ENCODE measurements at places on chromosomes 4 and X. TPM values are rescaled to one million over a fixed set of nuclear protein-coding genes. Genes with fewer than 3 reads are reported as not detected.
A peak's percentile ranks its signal among the peaks of the same experiment; 100 is the strongest.

GRCh38 chr4:13921805-13922204 lies 294.3 kb upstream of the BOD1L1 start:
- H3K27me3 ChIP-seq, result peaks cover 3% of the 10 kb centered on the region
- no peak overlapping the region for H3K4me3 ChIP-seq
- H3K27ac ChIP-seq, result no peak overlapping the region
- H3K4me1 ChIP-seq, result no peaks in the 10 kb centered on the region
- no peaks in the 10 kb centered on the region for H3K36me3 ChIP-seq

DNA sequence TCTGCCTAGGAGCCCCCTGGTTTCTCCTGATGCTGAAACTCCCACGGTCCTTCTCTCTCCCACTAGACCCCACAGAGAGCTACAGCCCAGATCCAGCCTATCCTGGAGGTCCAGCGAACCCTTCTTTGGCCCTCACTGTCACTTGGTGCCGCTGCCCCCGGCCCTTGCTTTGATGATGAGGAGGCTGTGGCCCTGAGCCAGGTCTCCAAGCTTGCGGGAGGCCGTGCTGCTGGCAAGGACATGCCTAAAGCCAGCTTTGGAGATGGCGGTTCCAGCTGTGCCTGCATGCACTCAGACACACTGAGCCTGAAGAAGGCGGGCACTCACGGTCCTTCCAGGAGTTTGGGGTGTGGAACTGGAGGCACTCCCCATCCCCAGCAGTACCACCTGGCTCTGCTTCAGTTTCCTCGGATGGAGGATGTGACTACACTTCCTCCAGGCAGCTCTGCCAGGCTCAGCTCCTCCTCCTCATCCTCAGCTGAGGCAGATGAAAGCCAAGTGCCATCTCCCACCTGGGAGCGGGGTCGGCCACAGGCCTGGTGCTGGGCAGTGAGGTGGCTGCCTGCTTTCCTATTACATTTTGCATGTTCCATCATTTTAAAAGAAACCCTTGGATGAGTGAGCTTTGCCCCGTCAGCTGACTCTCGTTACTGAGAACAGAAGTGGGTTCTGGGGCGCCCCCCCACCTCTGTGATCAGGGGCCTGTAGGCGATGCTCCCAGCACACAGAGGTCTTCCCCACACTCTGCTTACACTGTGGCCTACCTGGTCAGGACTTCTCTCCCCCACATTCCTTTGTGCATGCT lies 9.0 kb downstream of the TNIP2 start:
- H3K36me3 ChIP-seq, result peaks cover 47% of the 10 kb centered on the region
- H3K4me3 ChIP-seq, result peak overlapping the region; percentile 62
- H3K27ac ChIP-seq, result peak overlapping the region; percentile 97
- peak; percentile 46 for DNase-seq
- no peaks in the 10 kb centered on the region for H3K27me3 ChIP-seq

Gene GDI1
- total RNA-seq, result 100 TPM

DNA sequence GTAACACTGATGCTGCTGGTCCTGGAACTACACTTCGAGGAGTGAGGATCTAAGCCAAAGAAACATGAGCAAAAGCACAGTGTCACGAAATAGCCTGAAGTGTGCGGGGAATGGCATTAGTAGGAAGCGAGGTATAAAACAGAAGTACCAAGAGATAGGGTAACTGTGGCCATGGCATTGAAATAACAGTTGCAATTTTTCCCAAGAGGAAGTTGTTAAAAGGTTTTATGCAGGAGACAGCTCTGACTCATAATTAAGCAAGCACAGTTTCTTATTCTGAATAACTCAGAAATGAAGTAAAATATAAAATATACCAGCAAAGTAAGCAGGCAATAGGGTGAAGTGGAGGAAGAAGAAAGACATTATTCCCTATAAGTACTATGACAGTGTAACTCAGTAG lies 90.3 kb upstream of the TMEM150C start:
- H3K4me1 ChIP-seq, result no peaks in the 10 kb centered on the region
- DNase-seq, result no peak
- H3K27ac ChIP-seq, result no peak overlapping the region
- H3K27me3 ChIP-seq, result peaks cover 3% of the 10 kb centered on the region

DNA sequence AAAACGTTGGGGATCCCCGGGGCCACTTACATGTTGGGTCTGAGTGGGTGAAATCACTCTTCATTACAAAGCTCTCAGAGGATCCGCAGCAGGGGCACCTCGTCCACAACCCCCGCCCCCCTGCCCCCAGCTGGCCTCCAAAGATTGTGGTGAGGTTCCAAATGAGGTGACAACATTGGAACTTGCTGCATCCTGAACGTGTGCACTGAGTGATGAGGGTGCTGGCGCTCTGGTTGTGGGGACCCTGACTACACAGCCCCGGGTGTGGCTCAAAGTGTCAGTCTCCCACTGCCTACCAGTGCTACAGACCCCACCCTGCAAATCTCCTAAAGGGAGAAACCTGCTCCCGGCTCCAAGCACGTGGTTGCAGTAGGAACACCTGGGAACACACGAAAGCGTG lies 111.9 kb downstream of the PHKA2 start:
- peaks cover 3% of the 10 kb centered on the region for H3K27me3 ChIP-seq
- no peak overlapping the region for H3K27ac ChIP-seq
- no peak overlapping the region for H3K4me3 ChIP-seq
- DNase-seq, result no peak
- no peaks in the 10 kb centered on the region for H3K36me3 ChIP-seq

DNA sequence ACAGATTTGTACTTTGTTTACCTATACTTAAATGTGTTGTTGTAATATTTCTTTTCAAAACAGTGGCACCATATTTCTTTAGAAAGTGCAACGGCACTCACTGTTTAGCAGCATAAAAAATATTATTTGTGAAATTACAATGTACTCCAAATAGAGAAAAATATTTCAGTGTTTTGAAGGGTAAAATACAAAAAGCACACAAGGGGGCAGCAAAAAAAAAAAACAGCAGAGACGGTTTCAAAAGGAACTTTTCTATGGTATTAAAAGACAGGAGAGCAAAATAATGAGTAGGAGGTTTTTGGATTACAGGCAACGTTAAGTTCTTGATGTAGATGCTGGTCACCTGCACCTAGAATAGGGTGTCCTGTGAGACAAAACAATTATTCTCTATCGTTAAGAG lies 2.0 kb downstream of the NUDT11 start:
- H3K27me3 ChIP-seq, result peaks cover 22% of the 10 kb centered on the region
- H3K36me3 ChIP-seq, result peaks cover 2% of the 10 kb centered on the region
- DNase-seq, result no peak
- peaks cover 9% of the 10 kb centered on the region for H3K4me1 ChIP-seq
- peak overlapping the region; percentile 12 for H3K4me3 ChIP-seq

GRCh38 chr4:74168841-74169240 lies 10.9 kb downstream of the MTHFD2L start:
- no peak overlapping the region for H3K27ac ChIP-seq
- DNase-seq, result no peak
- no peaks in the 10 kb centered on the region for H3K27me3 ChIP-seq
- peaks cover 12% of the 10 kb centered on the region for H3K4me1 ChIP-seq
- H3K4me3 ChIP-seq, result no peak overlapping the region

GRCh38 chrX:17851874-17852273 lies 9.2 kb downstream of the RAI2 start:
- H3K27ac ChIP-seq, result no peak overlapping the region
- DNase-seq, result no peak
- no peak overlapping the region for H3K4me3 ChIP-seq
- H3K27me3 ChIP-seq, result peaks cover 2% of the 10 kb centered on the region
- no peaks in the 10 kb centered on the region for H3K36me3 ChIP-seq

GRCh38 chr4:184282895-184283654 lies 65.4 kb upstream of the ENPP6 start:
- DNase-seq, result peak; percentile 73
- H3K36me3 ChIP-seq, result no peaks in the 10 kb centered on the region
- peaks cover 67% of the 10 kb centered on the region for H3K4me1 ChIP-seq
- H3K4me3 ChIP-seq, result no peak overlapping the region
- H3K27me3 ChIP-seq, result peaks cover 4% of the 10 kb centered on the region

Gene CDS1
- total RNA-seq, result 0.12 TPM

DNA sequence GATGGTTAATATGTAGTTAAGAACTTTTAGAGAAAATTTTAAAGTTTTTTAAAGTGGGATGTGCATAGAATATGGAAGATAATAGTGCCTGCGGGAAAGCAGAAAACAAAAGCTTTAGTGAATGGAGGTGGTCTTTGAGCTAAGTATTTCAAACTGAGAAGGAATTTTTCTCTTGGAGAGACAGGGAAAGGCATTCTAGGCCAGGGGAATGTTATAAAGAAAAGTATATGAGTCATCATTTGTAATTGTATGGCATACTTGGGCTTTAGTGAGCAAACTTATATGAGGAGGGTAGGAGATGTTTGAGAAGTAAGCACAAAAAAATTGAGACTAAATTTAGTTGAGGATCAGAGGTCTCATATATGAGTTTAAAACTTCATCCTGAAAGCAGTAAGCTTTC lies 467.0 kb downstream of the PPARGC1A start:
- H3K27ac ChIP-seq, result no peak overlapping the region
- no peaks in the 10 kb centered on the region for H3K4me1 ChIP-seq
- no peaks in the 10 kb centered on the region for H3K27me3 ChIP-seq
- no peak for DNase-seq

Gene PPP1R2C
- not detected for total RNA-seq

DNA sequence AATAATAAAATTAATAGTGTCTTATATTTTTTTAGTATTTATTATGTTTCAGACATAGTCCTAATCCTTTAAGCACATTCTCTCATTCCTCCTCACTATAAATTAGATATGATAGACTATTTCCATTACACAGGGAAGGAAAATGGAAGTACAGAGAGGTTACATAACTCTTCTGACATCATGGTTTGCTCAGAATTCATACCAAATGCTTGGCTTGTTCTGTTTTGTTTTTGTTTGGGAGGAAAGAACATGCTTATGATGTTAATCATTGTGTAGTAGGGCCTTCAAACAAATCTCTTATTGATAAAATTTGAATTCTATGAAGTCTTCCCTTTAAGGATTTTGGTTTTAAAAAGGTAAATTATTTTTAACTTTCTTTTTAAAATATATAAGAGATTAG lies 59.5 kb downstream of the RXFP1 start:
- no peaks in the 10 kb centered on the region for H3K36me3 ChIP-seq
- H3K27me3 ChIP-seq, result peaks cover 2% of the 10 kb centered on the region
- H3K4me1 ChIP-seq, result no peaks in the 10 kb centered on the region
- no peak overlapping the region for H3K4me3 ChIP-seq

Gene SATL1
- total RNA-seq, result not detected

DNA sequence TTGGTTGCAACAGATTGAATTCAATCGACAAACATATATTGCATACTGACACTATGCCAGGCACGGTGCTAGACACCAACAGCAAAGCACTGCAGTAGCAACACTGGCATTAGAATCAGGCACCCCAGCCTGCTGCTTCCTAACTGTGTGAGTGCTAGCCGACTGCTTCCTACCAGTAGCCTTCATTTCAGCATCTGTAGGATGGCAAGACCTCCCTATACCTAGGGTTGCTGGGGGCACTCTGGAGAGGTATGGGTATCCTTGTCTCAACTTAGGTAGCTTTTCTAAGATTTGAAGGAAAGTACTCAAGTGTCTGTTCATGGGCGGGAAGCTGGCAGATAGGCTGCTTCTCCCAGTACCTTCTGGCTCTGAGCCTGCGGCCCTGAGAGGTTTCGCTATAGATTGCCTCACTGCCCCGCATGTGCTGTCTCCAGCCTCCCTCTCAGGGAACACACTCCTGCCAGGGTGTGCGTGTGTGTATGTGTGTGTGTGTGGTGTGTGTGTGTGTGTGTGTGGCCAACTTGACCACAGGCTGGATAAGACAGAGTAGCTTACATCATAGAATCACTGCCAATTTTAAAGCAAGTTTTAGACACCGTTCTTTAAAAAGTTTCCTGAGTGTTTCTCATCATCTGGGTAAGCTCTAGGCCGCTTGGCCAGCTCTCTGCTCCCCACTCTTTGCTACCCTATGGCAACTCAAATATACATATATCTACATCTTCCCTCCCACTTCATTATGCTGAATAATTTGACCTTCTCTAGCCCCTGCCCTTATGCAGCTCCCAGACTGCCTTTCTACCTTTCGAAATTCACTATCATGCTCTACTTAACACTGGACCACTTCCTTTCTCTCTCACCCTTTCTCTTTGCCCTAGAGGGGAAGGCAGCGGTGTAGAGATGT lies 97.0 kb upstream of the PJA1 start:
- no peaks in the 10 kb centered on the region for H3K36me3 ChIP-seq
- H3K4me3 ChIP-seq, result no peak overlapping the region
- H3K4me1 ChIP-seq, result no peaks in the 10 kb centered on the region
- H3K27ac ChIP-seq, result no peak overlapping the region

GRCh38 chr4:163611784-163612445 lies 117.4 kb downstream of the TMA16 start:
- DNase-seq, result no peak
- peaks cover 8% of the 10 kb centered on the region for H3K27me3 ChIP-seq
- no peak overlapping the region for H3K4me3 ChIP-seq
- H3K36me3 ChIP-seq, result no peaks in the 10 kb centered on the region
- H3K4me1 ChIP-seq, result peaks cover 16% of the 10 kb centered on the region

DNA sequence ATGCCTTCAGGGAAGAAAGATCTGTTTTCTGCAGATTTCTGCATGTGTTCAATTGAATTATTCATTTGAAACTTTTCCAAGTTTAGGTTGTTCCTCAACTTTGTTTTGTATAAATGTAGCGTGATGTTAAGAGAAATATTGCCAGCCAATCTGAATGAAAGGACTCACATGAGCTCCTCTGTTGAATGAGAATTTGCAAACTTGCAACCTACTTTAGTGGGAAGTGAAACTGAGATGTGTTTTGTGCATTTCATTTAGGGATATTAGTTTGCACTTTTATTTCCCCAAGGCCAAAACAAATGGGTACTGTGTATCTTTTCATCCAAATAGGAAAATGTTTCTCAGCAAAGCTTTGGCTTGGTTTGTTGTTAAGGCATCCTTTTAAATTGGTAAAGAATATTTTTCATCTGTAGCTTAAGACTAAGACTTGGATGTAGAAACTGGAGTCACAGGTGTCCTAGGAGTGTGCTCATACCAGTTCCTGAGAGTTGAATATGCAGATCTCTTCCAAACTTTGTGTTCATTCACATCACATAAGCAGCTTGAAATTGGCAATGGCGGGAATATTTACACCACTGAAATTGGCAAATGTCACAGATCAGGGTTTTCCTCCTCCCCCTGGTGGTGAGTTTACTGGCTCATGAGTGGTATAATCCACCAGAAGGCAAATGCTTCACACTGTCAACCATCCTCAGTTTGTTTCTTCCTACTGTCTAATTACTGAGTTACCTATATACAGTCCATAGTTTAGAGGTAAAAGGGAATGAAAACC lies 193.6 kb upstream of the BANK1 start:
- H3K27ac ChIP-seq, result no peak overlapping the region
- H3K4me1 ChIP-seq, result no peaks in the 10 kb centered on the region
- no peak overlapping the region for H3K4me3 ChIP-seq

GRCh38 chrX:129953881-129954280 lies 28.6 kb upstream of the BCORL1 start:
- peaks cover 4% of the 10 kb centered on the region for H3K27me3 ChIP-seq
- peak overlapping the region; percentile 35 for H3K4me3 ChIP-seq
- no peak overlapping the region for H3K27ac ChIP-seq
- DNase-seq, result no peak
- H3K36me3 ChIP-seq, result peaks cover 2% of the 10 kb centered on the region

DNA sequence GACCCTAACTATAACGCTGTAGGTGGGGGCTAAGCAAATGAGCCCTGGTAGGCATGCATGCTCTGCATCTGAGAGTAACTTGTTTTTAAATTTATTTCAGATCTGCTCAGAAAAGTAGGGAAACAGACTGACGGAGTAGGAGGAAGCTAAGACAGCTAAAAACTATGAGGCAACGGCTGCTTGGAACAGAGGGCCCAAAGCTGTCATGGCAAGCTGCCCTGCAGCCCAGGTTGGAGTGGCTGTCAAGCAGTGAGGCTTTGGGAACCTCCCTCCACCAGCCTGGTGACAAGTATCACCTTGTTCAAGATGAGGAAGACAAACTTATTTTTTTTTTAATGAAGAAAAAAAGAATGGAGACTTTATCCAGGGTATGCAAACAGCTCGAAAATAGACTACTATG lies 439.8 kb downstream of the NLGN4X start:
- H3K27me3 ChIP-seq, result no peaks in the 10 kb centered on the region
- H3K4me3 ChIP-seq, result no peak overlapping the region
- no peak for DNase-seq
- H3K36me3 ChIP-seq, result no peaks in the 10 kb centered on the region

Gene GAGE12J
- not detected for total RNA-seq

Measured in activated CD4-positive, alpha-beta T cell treated with anti-CD3 and anti-CD28 coated beads for 36 hours (primary cell).